ENCODE measurements at places on chromosomes 6 and 20.
A peak's percentile ranks its signal among the peaks of the same experiment; 100 is the strongest.

- no peak for DNase-seq
Measured at GRCh38 chr6:148523048-148523447, 180.4 kb downstream of the SASH1 start.

DNA sequence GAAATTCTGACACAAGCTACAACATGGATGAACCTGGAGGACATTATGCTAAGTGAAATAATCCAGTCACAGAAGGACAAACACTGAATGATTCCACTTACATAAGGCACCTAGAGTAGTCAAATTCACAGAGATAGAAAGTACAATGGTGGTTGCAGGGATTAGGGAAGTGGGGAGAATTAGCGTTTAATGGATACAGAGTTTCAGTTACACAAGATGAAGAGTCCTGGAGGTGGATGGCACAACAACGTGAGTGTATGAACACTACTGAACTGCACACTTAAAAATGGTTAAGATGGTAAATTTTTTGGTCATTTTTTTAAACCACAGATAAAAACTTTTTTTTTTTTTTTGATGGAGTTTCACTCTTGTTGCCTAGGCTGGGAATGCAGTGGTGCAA is 24.7 kb downstream of the MOCS3 start:
- DNase-seq, result no peak

- DNase-seq, result no peak
Measured at GRCh38 chr20:62314711-62315302, 12.0 kb downstream of the ADRM1 start.

DNA sequence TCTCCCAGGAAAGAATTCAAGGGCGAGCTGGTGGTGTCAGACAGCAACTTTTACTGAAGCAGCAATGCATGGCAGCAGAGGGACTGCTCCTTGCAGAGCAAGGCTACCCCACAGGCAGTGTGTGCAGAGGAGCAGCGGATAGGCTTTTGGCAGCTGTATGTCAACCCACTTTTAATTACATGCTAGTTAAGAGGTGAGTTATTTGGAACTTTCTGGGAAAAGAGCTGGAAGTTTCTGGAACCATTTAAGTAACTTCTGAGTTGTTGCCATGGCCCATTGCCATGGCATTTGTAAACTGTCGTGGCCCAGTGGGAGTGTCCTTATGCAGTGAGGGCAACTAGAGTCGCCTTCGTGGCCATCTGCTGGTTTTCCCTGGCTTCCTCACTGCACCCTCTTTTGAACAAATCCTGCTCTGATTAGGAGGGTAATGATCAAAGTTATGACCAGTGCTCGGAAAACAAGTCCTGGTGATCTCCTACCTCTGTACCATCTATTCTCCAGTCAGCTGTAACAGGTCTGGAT is 34.0 kb downstream of the BPIFB4 start:
- no peak for DNase-seq

GRCh38 chr6:75747152-75747992 is 1.7 kb upstream of the MYO6 start:
- DNase-seq, result no peak

- DNase-seq, result no peak
Measured at GRCh38 chr6:89589297-89590025, 49.1 kb downstream of the LYRM2 start.

- DNase-seq, result no peak
Measured at GRCh38 chr6:44667226-44667625, 279.7 kb downstream of the CDC5L start.

DNA sequence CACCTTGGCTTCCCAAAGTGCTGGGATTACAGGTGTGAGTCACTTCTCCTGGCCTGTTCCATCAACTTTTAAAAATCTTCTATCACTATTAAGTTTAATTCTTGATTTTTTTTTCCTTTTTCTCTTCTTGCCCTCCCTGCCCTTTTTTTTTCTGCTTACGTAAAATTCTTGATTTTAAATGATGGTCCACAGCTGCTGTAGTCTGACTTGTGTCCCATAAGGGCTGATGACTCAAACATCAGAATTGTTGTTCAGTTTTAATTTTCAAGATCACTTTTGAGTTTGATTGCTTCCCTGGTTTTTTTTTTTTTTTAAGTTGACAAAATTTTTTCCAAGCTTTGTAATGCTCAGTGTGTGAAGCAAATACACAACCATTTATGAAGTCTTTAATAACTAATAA is 61.9 kb downstream of the CBFA2T2 start:
- no peak for DNase-seq

DNA sequence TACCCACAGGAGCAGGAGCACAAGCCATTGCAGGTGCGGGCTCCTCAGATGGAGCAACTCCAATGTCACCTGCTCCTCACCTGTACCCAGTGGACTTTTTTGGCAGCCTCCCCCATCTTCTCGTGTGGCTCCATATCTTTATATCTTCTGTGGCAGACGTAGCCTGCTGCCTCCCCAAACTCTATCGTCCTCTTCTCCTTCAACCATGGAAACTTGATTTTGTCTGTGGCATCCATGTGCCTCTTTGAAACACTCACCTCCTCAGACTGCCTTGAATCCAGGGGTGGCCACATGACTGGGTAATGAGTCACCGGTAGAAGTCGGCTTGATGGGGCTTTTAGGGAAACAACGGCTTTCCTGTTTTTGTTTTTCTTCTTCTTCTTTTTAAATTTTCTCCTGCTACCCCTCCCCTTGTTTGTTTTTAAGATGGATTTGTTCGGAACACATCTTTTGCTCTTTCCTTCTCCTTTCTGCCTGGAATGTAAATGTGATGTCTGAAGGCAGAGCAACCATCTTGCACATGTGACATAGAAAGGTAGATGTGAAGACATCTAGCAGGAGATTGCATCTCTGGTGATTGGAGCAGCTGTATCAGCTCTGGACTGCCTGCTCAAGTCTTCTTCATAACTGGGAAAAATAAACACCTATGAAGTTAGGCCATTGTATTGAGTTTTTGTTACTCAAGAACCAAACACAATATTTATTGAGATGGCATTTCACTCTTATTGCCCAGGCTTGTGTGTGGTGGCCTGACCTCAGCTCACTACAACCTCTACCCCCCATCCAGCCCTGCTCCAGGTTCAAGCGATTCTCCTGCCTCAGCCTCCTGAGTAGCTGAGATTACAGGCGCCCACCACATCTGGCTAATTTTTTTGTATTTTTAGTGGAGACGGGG is 69.9 kb upstream of the DDR1 start:
- peak; percentile 44 for DNase-seq

GRCh38 chr6:6699741-6700367 is 111.3 kb downstream of the LY86 start:
- peak; percentile 63 for DNase-seq

DNA sequence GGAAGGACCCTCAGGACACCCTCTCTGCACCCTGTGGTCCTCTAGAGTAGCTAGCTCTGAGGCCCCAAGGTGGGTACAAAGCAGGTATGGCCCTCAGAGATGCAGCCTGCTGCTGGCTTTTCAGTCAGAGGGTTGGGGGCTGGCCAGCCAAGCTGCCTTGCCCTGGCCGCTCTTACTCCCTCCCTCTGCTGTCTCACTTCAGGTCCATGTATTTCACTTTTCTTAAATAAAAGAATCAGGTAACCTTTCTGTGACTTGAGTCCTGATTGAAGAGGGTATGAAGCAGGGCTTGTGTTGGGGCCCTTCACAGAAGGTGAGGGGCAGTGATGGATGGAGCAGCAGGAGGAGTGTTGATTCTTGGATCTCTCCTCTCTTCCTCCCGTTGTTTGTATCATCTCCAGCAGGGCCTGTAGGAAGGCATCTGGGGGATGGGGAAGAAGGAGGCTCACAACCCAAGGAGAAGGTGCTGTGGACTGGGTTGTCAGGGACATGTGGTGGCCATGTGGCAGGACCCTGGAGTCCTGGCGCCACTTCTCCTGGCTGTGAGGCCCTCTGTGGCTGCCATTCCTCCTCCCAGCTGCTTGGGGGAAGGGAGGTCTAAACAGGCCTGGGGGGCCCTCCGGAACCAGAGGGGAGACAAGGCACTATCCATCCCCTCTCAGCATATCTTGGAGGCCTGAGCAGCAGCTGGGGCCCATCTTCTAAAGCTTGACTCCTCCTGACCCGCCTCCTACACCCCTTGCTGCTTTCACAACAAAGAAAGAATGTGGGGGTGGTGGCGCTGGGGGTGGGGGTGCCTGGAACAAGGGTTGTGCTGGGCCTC is 1.1 kb upstream of the PTK7 start:
- no peak for DNase-seq

DNA sequence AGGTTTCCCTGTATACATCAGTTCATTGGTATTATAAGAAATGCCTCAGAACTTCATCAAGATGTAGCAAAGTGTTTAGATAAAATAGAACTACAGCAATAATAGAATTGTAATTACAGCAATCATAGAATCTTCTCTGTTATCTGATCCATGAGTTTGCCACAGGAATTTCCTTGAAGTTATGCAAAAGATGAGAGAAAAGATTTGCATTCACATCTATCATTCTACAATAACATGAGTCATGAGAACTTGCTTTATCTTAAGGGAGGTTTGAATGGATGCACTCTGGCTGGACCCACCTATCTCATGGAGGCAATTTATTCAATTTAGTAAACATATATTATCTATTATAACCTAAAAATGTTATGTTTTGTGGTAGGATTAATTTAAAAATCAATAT is 329.8 kb upstream of the EPHA7 start:
- no peak for DNase-seq

GRCh38 chr20:23159947-23160318 is 73.8 kb upstream of the CD93 start:
- DNase-seq, result no peak

- DNase-seq, result peak; percentile 76
Measured at GRCh38 chr6:47047479-47048407, 5.6 kb upstream of the ADGRF1 start.

DNA sequence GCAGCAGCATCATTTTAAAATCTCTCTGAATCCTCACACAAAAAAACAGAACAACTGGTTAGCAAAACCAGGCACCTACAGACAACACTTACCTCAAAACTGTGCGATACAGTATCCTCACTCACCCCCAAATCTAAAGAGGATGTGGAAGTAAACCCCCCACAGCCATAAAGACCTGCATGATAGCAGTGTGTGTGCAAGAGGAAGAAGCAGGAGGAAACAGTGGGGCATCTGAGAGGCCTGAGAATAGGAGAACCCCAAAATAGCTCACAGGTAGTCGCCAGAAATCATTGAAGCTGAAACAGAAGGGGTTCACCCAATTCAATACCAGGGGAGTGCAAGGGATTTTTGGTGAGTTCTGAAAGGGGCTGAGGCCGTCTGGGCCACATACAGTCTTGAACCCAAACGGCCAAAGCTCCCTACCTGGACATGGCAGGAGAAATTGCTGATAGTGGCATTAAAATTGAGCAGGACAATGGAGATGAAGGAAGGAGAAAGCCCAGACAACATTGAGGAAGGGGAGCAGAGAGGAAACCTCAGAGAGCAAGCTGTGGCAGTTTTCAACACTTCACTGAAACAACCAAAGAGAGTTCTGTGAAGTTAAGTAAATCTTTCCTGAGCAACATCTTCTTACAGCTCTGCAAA is 129.7 kb downstream of the FIG4 start:
- DNase-seq, result no peak

DNA sequence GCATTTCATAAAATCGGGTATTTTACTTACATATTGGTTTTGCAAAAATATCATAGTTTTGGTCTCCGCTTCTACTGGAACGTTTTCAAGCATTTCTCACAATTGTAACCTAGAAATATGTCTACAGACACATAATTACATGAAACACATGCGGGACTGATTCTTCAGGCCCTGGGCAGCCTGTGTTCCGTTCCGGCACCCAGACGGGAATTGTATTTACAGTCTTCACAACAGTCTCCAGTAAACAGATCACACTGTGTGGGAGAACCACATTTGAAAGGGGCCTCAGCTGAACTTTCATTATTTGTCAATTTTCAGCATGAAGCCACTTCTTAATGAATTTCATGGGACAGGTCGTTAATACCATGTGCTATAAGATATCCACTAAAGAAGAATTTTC is 196.9 kb downstream of the DST start:
- DNase-seq, result peak; percentile 19

- DNase-seq, result peak; percentile 47
Measured at GRCh38 chr20:39911497-39911896, 777.5 kb downstream of the MAFB start.

DNA sequence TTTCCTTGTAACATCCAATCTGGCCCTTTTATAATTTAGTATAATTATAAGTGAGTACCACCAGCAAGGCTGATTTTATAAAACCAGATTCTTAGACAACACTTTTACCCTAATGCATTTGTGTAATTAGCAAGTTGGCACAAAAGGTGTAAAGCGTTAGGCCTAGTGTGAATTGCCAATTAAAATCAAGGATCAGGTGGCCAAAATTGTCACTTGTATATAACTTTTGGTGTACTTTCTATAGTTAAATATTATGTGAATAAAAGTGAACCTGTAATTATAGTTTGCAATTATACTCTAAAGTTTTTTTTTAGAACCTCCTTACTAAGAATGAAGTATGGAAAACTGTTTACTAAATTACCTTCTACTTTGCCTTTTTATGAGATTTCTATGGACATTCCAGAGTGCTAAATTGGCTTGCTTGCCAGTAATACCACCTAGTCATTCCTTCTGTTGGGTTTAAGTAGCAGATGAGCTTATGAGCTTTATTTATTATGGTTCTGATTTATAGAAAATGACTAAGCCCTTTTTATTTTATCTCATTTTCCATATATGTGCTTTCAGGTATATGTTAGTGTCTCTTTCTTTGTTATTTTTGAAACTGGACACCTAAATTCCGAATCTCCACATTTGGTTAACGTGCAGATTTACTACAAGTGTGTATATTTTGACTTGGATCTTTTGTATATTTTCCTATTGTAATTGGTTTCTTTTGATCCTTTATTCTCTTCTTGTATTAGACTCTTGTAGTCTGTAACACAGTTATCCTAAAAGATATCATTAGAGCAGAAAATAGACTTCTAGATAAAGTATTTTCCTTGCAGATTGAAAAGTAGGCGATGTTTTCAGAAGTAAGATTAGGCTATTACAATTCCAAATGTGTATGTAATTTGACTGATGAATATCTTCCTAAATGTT is 3.9 kb downstream of the STXBP5 start:
- no peak for DNase-seq

GRCh38 chr20:53950031-53950430 is 120.4 kb downstream of the BCAS1 start:
- DNase-seq, result no peak

DNA sequence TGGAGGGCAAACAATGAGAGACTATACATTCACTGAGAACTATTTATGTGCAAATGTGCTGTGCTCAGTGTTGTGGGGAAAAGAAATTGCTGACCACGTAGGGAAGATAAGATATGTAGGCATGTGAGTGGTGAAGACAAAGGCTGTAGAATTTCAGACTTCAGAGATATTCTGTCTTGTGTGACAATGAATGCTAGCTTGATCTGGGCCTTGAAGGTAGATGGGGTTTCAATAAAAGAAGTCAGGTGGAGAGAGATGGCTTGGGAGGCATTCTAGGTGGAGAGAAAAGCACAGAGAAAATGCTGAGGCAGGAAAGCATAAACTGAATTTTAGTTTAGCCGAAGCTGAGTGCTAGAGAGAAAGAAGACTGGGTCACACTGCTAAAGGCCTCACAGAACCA is 56.8 kb upstream of the EEF1A1 start:
- DNase-seq, result no peak
